ENCODE measurements at places on chromosomes 7 and 10. TPM values are rescaled to one million over a fixed set of nuclear protein-coding genes. Genes with fewer than 3 reads are reported as not detected.

DNA sequence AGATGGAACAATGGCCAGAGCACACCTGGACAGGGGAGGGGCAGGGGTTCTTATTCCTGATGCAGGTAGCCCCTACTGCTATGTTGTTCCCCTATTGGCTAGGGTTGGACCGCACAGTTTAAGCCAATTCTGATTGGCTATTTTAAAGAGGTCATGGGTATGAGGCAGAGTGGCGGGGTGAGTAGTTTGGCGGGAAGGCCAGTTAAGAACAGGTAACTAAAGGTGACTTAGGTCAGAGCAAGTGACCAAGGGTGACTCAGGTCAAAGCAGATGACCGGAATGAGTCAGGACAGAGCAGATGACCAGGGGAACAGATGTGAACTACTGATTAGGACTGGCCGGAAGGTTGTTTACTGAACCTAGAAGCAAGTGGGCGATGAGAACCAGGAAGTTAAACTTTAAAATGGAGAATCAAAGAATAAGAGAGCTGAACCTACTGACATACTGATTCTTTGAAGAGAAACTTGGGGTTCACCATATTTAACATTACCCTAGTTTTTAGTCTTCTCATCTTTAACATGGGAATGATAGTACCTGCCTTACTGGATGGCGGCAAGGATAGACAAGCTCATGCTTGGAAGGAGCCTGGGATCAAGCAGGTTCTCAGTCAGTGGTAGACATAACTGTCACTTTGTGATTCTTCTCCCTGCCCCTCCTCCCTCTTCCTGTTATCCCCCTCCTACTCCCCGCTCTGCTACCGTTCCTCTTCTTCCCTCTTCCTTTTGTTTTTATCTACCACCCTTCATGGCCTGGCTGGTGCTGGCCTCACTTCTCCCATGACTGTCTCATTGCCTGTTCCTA is 55.0 kb downstream of the CCNY start:
- no peak for DNase-seq

- no peak for DNase-seq
Observed at GRCh38 chr7:94295850-94296249, 98.8 kb upstream of the COL1A2 start.

- no peak for DNase-seq
Observed at GRCh38 chr10:77383861-77384553, 253.6 kb downstream of the KCNMA1 start.

GRCh38 chr10:58980826-58981415 is 195.5 kb upstream of the PHYHIPL start:
- DNase-seq: no peak

DNA sequence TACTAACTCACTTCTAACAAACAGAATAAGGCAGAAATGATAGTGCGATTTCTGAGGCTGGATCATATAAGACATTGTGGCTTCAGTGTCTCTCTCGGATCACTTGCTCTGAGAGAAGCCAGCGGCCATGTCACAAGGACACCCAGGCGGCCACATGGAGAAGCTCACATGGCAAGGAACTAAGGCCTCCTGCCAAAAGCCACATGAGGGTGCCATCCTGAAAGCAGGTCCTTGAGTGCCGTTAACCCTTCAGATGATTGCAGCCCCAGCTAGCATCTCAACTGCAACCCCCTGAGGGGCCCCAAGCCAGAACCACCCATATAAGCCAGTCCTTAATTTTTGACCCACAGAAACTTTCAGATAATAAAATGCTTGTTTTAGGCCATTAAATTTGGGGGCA is 6.9 kb upstream of the VDAC2 start:
- no peak for DNase-seq

DNA sequence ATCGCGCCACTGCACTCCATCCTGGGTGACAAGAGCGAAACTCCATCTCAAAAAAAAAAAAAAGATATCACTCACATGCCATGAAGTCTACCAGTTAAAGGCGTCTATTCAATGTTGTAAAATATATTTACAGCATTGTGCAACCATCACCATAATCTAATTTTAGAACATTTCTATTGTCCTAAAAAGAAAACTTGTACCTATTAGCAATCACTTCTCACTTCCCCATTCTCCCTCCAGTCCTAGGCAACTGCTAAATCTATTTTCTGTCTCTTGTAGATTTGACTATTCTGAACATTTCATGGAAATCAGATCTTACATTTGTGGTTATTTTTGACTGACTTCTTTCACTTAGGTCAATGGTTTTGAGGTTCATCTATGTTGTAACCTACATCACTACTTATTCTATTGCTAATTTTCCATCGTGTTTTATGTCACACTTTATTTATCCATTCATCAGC is 25.2 kb upstream of the OTUD1 start:
- no peak for DNase-seq

- DNase-seq: no peak
Observed at GRCh38 chr7:148521271-148521670, 69.3 kb upstream of the C7orf33 start.

- no peak for DNase-seq
Observed at GRCh38 chr7:42151309-42151708, 85.7 kb downstream of the GLI3 start.

- DNase-seq: no peak
Observed at GRCh38 chr10:44944354-44944753, 15.2 kb upstream of the RASSF4 start.

DNA sequence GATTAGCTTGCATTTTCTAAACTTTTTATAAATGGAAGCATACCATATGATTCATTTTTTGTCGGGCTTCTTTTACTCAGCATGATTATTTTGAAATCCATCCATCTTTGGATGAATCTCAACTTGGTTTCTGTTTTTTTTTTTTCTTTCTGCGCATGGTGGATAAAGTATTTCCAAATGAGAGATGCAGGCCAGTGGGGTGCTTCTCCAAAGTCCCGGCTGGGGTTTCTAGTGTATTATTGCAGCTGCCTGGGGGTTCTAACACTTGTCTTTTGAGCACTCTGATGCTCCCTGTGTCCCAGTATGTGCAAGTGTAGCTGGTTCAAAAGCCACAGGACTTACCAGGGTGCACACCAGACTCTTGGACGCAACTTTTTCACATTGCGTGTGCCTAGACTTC is 70.9 kb upstream of the LOXL4 start:
- DNase-seq: no peak

- DNase-seq: no peak
Observed at GRCh38 chr7:157875230-157876179, 538.7 kb downstream of the DNAJB6 start.

DNA sequence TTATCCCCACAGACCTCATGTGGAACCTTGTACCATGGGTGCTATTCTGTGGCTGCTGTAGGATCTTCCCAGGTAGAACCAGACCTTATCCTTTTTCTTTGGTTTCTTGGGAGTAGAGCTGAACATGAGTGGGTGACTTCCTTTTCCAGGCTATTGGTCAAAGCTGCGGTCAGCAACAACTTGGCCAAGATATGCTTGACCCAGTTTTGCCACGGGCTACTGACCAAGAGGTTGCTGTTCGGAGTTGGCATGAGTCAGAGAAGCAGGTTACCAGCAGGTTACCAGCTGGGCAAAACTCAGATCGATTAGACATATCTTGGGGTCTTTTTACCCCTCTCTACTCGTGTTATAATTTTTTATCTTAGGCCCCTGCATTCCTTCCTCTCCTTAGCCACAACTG is 36.7 kb upstream of the HDAC9 start:
- no peak for DNase-seq

- no peak for DNase-seq
Observed at GRCh38 chr10:28906011-28906411, 228.7 kb downstream of the BAMBI start.

GRCh38 chr10:7982727-7983126 is 71.8 kb upstream of the GATA3 start:
- DNase-seq: no peak

GRCh38 chr10:53276797-53277196 is 504.2 kb upstream of the MBL2 start:
- no peak for DNase-seq

DNA sequence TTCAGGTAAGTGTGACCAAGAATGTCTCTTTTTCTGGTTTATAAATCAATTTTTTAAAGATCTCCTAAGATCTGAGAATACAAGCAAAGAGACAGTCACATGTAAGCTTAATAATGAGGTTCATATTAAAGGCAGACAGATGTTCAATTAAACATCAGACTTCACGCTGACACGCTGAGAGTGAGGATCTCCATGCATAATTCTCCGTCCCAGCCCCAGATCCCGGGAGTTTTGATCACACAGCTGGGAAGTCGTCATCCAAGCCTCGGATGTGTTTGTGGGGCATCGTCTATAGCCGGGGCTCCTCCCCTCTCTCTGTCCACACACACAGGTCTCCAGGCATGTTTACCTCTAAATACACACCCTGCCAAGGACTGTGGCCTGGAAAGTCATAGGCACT is 223.2 kb downstream of the PTPRN2 start:
- DNase-seq: no peak

GRCh38 chr7:106625678-106626301 is 35.2 kb downstream of the CCDC71L start:
- DNase-seq: no peak

DNA sequence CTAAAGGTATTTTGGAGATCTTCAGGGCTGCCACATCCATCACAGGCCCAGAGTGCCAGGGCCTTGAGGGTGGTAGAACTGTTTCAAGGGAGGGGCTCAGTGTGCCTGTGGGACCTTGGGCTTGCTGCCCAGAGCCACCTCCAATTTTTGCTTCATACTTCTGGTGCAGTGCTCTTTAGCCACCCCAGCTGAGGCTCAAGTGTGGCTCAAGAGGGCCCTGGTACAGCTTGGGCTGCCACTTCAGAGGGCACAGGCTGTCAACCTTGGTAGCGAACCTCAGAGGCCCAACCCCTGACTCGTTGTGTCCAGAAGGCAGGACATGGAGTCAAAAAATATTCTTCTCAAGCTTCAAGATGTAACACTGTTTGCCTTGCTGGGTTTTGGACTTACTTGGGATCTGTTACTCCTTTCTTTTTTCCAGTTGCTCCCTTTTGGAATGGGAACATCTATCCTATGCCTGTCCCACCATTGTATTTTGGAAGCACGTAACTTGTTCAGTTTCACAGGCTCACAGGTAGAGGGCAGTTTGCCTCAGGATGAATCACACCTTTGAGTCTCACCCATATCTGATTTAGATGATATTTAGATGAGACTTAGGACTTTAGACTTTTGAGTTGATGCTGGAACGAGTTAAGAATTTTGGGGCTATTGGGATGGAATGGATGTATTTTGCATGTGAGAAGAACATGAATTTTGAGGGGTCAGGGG is 224.8 kb downstream of the RPS24 start:
- no peak for DNase-seq

- peak; percentile 24 for DNase-seq
Observed at GRCh38 chr7:67625257-67625737, 628.7 kb downstream of the TYW1 start.

DNA sequence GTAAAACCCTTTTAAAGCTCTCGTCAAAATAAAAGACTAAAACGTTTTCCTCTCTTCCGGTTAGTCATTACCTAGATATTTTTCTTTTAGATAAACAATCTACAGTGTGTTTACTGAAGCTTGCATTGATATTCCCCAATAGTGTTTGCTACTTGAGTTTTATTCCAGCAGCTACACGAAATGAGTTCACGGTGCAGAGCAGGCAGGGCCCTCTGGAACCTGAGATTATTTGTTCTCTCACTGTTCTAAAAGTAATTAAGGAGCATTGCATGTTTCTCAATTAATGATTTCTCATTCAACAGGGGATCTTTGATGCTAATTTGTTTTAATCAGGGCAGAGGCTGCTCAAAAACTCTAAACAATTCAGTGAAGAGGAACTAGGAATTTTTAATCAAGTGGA is 319.7 kb downstream of the GFRA1 start:
- no peak for DNase-seq

GRCh38 chr10:29994811-29995210 is 64.6 kb downstream of the JCAD start:
- DNase-seq: no peak

GRCh38 chr10:5089865-5090264 is 4.3 kb upstream of the AKR1C3 start:
- DNase-seq: no peak

GRCh38 chr7:132783824-132784223 is 207.6 kb upstream of the PLXNA4 start:
- no peak for DNase-seq

DNA sequence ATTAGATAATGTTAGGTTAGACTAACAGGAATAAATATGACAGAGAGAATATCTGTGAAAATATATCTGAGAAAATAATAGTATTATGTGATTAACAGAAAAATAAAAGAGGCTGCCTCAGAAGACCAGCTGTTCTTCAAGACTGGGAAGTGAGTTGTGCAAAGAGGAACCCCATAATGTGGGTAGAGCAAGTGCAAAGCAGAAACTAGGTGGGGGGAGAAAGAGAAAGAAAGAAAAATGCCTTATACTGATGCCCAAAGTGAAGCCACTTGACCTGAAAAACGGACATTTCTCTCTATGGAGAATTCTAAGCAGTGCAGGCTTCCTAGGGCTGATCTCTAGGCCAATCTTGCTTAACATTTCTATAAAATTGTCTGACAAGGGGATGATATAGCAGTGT is 3.8 kb downstream of the NEBL start:
- no peak for DNase-seq

DNA sequence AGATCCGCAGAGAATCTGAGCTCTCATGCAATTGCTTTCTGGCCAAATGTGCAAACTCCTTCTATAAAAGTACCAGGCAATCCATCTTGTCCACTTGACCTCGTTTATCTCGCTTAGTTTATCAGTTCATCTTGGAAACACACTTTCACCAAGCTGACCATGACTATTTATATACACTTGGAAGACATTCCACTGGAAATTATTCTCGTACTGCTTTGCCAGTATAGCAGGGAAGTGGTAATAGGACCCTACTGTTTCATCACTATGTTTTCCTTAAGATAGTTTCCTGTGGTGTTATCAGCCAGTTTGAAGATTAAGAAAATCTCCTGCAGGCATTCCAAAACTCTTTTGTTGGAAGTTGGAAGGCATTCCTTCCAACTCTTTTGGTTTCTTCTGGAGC is 115.3 kb upstream of the FAM171A1 start:
- no peak for DNase-seq

DNA sequence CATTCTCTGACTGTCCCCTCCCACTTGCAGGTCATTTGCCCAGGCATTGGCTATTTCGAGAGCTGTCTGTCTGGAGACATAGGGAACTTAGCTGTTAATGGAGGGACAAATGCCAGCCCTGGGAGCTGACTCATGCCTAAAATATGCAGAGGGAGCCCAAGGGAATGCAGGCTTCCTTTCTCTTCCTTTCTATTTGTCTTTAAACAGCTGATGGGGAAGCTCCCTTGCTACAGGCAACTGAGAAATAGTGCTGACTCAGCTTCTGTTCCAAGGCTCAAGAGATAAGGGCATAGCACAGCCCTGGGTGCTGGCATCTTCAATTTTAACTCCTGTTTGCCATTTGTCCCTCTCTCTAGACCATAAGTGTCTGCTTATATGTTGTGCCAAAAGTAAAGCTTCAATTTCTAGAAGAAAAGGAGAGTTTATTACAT is 82.7 kb upstream of the C1GALT1 start:
- DNase-seq: peak; percentile 64

The LRRC4 gene
- total RNA-seq: not detected

The WBP1L gene
- total RNA-seq: 91.3 TPM

The SUPV3L1 gene
- total RNA-seq: 65.0 TPM

The ABCB4 gene
- 0.18 TPM for total RNA-seq

The RGS10 gene
- 68.6 TPM for total RNA-seq

The ANXA8 gene
- total RNA-seq: 0.72 TPM

The PDZD7 gene
- 1.8 TPM for total RNA-seq

The GJD4 gene
- not detected for total RNA-seq

The PNLIPRP1 gene
- total RNA-seq: 0.95 TPM
